SJCRH30 (cell line): ENCODE measurements at places on chromosomes 1 and 21. TPM values are rescaled to one million over a fixed set of nuclear protein-coding genes. Genes with fewer than 3 reads are reported as not detected.

The TRIM63 gene
- total RNA-seq, result not detected in 2 replicates

The PLA2G2D gene
- total RNA-seq, result not detected in 2 replicates

The CLIC6 gene
- 0.03 TPM in 1 of 2 replicates, not detected in the other for total RNA-seq

The VAV3 gene
- total RNA-seq, result 26.7 and 35.5 TPM in 2 replicates

The LYPD8 gene
- total RNA-seq, result 0.91 and 1.6 TPM in 2 replicates

The TNFRSF18 gene
- total RNA-seq, result 0.33 and 0.93 TPM in 2 replicates

The USF1 gene
- 65.6 and 66.4 TPM in 2 replicates for total RNA-seq

The SYPL2 gene
- total RNA-seq, result 0.65 and 0.86 TPM in 2 replicates

The PROK1 gene
- not detected in 2 replicates for total RNA-seq

The SFPQ gene
- 340 and 387 TPM in 2 replicates for total RNA-seq

The GUCA2A gene
- not detected in 2 replicates for total RNA-seq

The ZNF683 gene
- total RNA-seq, result not detected in 2 replicates

The HSPG2 gene
- 82.3 and 84.0 TPM in 2 replicates for total RNA-seq

The HDGF gene
- 276 and 278 TPM in 2 replicates for total RNA-seq

The TRIM46 gene
- total RNA-seq, result 0.79 and 1.0 TPM in 2 replicates

The NTRK1 gene
- not detected in 2 replicates for total RNA-seq

The LRRIQ3 gene
- 0.81 and 0.99 TPM in 2 replicates for total RNA-seq

The MMEL1 gene
- total RNA-seq, result not detected in 2 replicates

The LRRC39 gene
- total RNA-seq, result 0.13 and 0.43 TPM in 2 replicates

The DNAJB4 gene
- total RNA-seq, result 30.6 and 35.0 TPM in 2 replicates

The SLC30A2 gene
- total RNA-seq, result 0.08 and 0.26 TPM in 2 replicates

The LIPI gene
- not detected in 2 replicates for total RNA-seq
